Uterus (tissue), 4 donors: ENCODE measurements at places on chromosomes 2 and 18. TPM values are rescaled to one million over a fixed set of nuclear protein-coding genes. Genes with fewer than 3 reads are reported as not detected.

HSBP1L1 gene
- total RNA-seq = 21.3 TPM

KCNF1 gene
- total RNA-seq = 0.21 TPM

UGT1A10 gene
- total RNA-seq = not detected

NPPC gene
- not detected for total RNA-seq

GRCh38 chr2:150006591-150006990 is 419.0 kb upstream of the MMADHC start:
- H3K4me1 ChIP-seq = no peaks in the 10 kb centered on the region
- no peaks in the 10 kb centered on the region for H3K36me3 ChIP-seq
- no peak overlapping the region for H3K27ac ChIP-seq

GRCh38 chr2:155841442-155841841 is 491.1 kb downstream of the NR4A2 start:
- no peak overlapping the region for H3K27ac ChIP-seq
- no peaks in the 10 kb centered on the region for H3K4me1 ChIP-seq
- H3K4me3 ChIP-seq = no peak overlapping the region
- no peak for DNase-seq

ALPI gene
- total RNA-seq = not detected

DNA sequence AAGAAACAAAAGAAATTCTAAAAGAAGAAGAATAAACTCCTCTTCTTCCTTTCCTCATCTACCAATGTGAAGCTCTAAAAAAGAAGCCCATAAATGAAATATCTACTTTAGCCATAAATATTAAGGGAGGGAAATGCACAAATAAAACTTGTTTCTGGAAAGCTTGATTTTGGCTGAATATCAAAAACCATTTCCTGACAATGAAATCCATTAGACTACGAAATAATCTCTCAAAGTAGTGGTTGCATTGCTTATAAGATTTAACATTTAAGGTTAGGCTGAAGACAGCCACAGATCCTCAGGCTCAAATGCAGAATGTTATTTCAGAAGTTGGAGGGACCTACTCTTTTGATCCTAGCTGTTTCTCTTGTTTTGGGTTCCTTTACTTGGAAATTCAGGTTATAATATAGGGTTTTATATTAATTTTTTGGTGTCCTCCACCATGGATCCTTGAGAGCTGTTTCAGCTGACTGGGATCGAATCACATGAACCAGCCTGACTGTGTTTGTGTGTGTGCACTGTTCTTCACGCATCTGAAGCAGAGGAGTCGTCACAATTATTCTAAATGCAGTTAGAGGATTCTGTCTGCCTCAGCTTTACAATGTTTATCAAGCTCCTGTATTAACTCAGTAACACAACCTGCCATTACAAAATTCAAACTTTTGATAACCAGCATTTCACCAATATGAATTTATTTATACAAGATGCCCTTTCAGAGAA is 474.8 kb downstream of the ARHGAP15 start:
- no peaks in the 10 kb centered on the region for H3K27me3 ChIP-seq
- H3K4me1 ChIP-seq = no peaks in the 10 kb centered on the region
- DNase-seq = no peak
- H3K27ac ChIP-seq = no peak overlapping the region

- H3K36me3 ChIP-seq = no peaks in the 10 kb centered on the region
- H3K27ac ChIP-seq = no peak overlapping the region
- H3K4me1 ChIP-seq = peaks cover 3% of the 10 kb centered on the region
- H3K4me3 ChIP-seq = no peak overlapping the region
Measured at GRCh38 chr2:20507166-20507692, 60.4 kb downstream of the RHOB start.

CYP1B1 gene
- 42.8 TPM for total RNA-seq

GRCh38 chr2:223894968-223895367 is 50.2 kb downstream of the WDFY1 start:
- no peak overlapping the region for H3K4me3 ChIP-seq
- H3K27me3 ChIP-seq = no peaks in the 10 kb centered on the region
- DNase-seq = no peak
- H3K27ac ChIP-seq = no peak overlapping the region
- no peaks in the 10 kb centered on the region for H3K36me3 ChIP-seq

OR6B2 gene
- not detected for total RNA-seq

DNA sequence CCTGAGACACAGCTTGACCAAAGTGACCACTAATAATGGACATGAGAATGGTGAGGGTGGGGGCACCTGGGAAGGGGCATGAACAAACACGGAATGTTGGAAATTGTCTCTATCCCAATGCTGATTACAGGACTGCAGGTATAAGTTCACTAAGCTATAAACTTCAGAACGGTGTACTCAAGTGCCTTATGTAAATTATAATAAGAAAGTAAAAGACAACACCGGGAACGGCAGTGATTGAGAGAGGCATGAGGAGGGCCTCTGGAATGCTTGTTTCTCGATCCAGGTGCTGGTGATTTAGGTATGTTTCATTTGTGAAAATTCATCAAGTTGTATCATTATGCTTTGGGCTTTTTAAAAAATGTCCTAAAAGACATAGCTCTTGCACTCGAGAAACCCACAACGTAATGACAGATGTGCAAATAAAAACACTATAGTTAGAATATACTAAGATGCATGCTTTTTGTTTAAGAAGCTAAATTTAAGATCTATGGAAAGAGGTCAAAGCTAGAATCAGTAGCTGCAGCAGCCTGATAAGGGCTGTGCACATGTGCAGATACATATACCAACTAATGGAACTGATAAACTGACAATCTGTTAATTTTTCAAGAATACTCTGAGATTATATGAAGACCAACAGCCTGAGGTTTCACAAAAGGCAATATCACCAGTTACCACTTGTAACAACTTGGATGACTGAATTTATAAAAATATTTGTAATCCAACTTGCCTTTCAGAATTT is 7.6 kb downstream of the HIBCH start:
- H3K4me3 ChIP-seq = no peak overlapping the region
- DNase-seq = no peak
- H3K27ac ChIP-seq = no peak overlapping the region
- no peaks in the 10 kb centered on the region for H3K27me3 ChIP-seq

- no peak for DNase-seq
- H3K4me1 ChIP-seq = no peaks in the 10 kb centered on the region
- no peak overlapping the region for H3K27ac ChIP-seq
- no peaks in the 10 kb centered on the region for H3K36me3 ChIP-seq
- H3K27me3 ChIP-seq = no peaks in the 10 kb centered on the region
- no peak overlapping the region for H3K4me3 ChIP-seq
Measured at GRCh38 chr18:26419746-26420145, 128.6 kb downstream of the KCTD1 start.

- H3K4me3 ChIP-seq = no peak overlapping the region
- no peaks in the 10 kb centered on the region for H3K27me3 ChIP-seq
- no peak overlapping the region for H3K27ac ChIP-seq
- no peaks in the 10 kb centered on the region for H3K36me3 ChIP-seq
Measured at GRCh38 chr2:44479127-44479887, 117.6 kb downstream of the CAMKMT start.

GALNT5 gene
- 8.1 TPM for total RNA-seq

DNA sequence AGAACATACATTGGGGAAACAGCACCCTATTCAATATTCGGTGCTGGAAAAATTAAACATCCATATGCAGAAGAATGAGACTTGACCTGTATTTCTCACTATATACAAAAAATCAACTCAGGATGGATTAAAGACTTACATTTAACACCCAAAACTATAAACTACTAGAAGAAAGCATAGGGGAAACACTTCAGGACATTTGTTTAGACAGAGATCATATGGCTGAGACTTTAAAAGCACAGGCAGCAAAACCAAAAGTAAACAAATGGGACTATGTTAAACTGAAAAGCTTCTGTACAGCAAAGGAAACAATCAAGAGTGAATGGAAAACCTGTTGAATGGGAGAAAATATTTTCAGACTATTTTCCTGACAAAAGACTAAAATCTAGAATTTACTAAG is 1694.1 kb upstream of the CELF4 start:
- no peak overlapping the region for H3K27ac ChIP-seq
- no peak for DNase-seq
- H3K36me3 ChIP-seq = no peaks in the 10 kb centered on the region
- no peaks in the 10 kb centered on the region for H3K27me3 ChIP-seq

GRCh38 chr2:202541137-202541536 is 93.6 kb upstream of the FAM117B start:
- no peak overlapping the region for H3K4me3 ChIP-seq
- peaks cover 5% of the 10 kb centered on the region for H3K4me1 ChIP-seq
- H3K27ac ChIP-seq = no peak overlapping the region
- DNase-seq = no peak

COLEC12 gene
- total RNA-seq = 28.4 TPM

- no peak overlapping the region for H3K4me3 ChIP-seq
- DNase-seq = no peak
- H3K36me3 ChIP-seq = no peaks in the 10 kb centered on the region
- no peak overlapping the region for H3K27ac ChIP-seq
- no peaks in the 10 kb centered on the region for H3K4me1 ChIP-seq
- H3K27me3 ChIP-seq = no peaks in the 10 kb centered on the region
Measured at GRCh38 chr18:38241216-38241615, 675.6 kb upstream of the CELF4 start.

- H3K27me3 ChIP-seq = no peaks in the 10 kb centered on the region
- no peaks in the 10 kb centered on the region for H3K4me1 ChIP-seq
- no peaks in the 10 kb centered on the region for H3K36me3 ChIP-seq
- DNase-seq = no peak
- no peak overlapping the region for H3K27ac ChIP-seq
Measured at GRCh38 chr18:31680433-31680811, 4.0 kb downstream of the B4GALT6 start.

- H3K4me1 ChIP-seq = no peaks in the 10 kb centered on the region
- DNase-seq = peak; percentile 39
- no peaks in the 10 kb centered on the region for H3K36me3 ChIP-seq
Measured at GRCh38 chr2:189178726-189179569, 613 bp downstream of the COL5A2 start.

RND3 gene
- total RNA-seq = 61.5 TPM

GRCh38 chr18:35231052-35231451 is 9.8 kb upstream of the ZNF397 start:
- H3K4me1 ChIP-seq = no peaks in the 10 kb centered on the region
- no peaks in the 10 kb centered on the region for H3K27me3 ChIP-seq
- no peak overlapping the region for H3K4me3 ChIP-seq
- DNase-seq = peak; percentile 71
- no peaks in the 10 kb centered on the region for H3K36me3 ChIP-seq
- H3K27ac ChIP-seq = no peak overlapping the region

- H3K36me3 ChIP-seq = no peaks in the 10 kb centered on the region
- no peak for DNase-seq
- H3K4me1 ChIP-seq = no peaks in the 10 kb centered on the region
- no peaks in the 10 kb centered on the region for H3K27me3 ChIP-seq
- no peak overlapping the region for H3K27ac ChIP-seq
Measured at GRCh38 chr2:238139196-238140039, 950 bp downstream of the KLHL30 start.

TAF1B gene
- total RNA-seq = 6.5 TPM

GPR45 gene
- total RNA-seq = not detected
